ENCODE measurements at places on chromosomes 1 and 21. TPM values are rescaled to one million over a fixed set of nuclear protein-coding genes. Genes with fewer than 3 reads are reported as not detected.

The GNG5 gene
- 113 TPM for total RNA-seq

GRCh38 chr1:182795563-182796228, 6.1 kb downstream of the NPL start:
- no peak overlapping the region for H3K27ac ChIP-seq
- H3K4me3 ChIP-seq = no peak overlapping the region

The S100A8 gene
- total RNA-seq = not detected

DNA sequence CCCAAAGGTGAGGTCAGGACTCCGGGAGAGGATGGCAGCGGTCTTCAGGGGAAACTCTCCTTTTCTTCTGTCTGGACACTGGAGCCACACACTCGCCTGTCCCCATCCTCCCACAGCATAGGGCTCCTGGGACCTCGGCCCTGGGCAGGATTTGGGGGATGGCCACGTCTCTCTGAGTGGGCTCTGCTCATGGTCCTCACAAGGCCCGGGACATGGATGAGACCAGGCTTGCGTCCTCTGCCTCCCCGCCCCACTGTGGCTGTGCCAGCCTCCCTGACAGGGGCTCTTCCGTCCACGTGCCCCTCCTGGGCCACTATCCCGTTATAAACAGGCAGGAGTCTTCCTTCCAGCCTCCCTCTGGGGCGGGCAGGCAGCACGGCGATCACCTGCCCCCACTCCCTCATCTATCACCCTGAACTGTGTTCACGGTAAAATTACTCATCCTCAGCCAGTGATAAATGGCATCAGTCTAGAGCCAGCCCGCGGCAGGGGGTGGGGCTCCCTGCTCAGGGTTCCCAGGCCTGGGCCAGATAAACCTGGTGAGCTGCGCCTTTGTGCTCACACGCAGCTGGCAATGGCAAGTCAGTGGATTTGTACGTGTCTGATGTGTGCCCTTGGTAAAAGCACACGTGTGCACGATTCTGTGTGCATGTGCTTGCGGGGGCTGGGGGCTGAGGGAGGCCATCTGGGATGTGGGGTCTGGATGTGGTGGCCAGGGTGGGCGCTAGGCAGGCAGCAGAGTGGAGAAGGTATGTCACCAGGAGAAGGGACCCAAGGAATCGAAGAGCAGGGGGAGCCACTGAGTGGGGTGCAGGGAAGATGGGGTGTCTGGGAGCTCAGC, 12.6 kb upstream of the SAMD11 start:
- H3K4me3 ChIP-seq = no peak overlapping the region
- peaks cover 4% of the 10 kb centered on the region for H3K27me3 ChIP-seq
- no peak overlapping the region for H3K27ac ChIP-seq

- H3K4me3 ChIP-seq = no peak overlapping the region
- no peak for DNase-seq
- no peak overlapping the region for H3K27ac ChIP-seq
Measured at GRCh38 chr21:36132696-36133095, 2.2 kb upstream of the CBR3 start.

DNA sequence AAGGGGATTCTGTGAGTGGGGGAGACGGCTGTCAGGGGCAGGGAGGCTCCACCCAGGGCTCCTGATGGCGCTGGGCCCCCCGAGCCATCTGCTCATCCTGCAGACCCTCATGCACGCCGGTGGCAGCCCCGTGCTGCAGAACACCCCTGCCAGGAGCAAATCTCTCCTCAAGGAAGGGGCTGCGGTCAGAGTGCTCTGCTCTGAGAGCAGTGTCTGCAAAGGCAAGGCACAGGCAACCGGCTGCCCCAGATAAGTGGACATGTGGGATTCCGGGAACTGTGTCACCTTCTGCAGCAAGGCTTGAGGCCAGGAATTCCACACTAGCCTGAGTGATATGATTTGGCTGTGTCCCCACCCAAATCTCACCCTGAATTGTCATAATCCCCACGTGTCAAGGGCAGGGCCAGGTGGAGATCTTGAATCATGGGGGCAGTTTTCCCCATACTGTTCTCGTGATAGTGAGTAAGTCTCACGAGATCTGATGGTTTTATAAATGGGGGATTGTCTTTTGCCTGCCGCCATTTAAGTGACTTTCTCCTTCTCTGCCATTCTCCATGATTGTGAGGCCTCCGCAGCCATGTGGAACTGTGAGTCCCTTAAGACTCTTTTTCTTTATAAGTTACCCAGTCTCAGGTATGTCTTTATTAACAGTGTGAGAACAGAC, 101.0 kb downstream of the PDE9A start:
- no peaks in the 10 kb centered on the region for H3K27me3 ChIP-seq
- no peak for DNase-seq
- H3K27ac ChIP-seq = no peak overlapping the region
- H3K4me3 ChIP-seq = no peak overlapping the region
- H3K36me3 ChIP-seq = peaks cover 34% of the 10 kb centered on the region

The ANGPTL3 gene
- not detected for total RNA-seq

- H3K4me3 ChIP-seq = peak overlapping the region; percentile 93
- no peak overlapping the region for H3K27ac ChIP-seq
- no peaks in the 10 kb centered on the region for H3K36me3 ChIP-seq
- DNase-seq = no peak
Measured at GRCh38 chr1:206686478-206687249, 2.0 kb downstream of the MAPKAPK2 start.

DNA sequence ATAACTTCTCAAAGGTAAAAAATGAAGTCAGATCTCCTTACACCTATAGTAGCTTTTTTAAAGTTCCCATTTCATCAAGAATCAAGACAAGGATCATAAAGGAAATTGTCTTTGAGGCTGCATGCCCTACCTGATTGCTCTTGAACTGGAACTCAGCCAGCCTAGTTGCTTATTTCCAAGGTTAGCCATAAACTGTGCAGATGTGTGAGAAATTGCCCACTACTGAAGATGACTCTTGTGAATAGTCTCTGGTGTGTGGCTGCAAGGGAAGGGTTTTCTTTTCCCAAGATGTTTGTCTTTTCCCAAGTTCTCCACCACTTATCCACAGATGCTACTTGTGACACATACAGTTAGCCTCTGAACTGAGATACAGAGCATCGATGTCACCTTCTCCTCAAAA, 81.7 kb upstream of the DUSP10 start:
- no peaks in the 10 kb centered on the region for H3K36me3 ChIP-seq
- H3K4me1 ChIP-seq = no peaks in the 10 kb centered on the region

The AIRE gene
- total RNA-seq = 0.17 TPM

DNA sequence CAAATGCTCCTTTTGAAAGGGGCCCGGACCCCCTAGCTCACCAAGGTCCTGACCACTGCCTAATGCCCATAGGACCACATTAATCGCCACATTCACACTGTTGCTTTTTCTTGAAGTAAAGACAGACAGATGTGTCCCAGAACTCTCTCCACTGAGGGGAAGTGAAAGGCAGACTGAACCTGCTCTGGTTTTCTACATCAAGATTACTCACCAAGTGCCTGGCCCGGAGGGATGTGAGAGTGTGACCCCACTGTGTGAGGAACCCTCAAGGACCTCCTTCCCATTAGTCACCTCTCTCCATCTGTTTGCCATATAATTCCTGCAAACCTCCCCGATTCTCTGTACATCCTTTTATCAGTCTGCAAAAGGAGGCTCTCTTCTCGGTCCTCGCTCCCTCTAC, 381.5 kb downstream of the OMA1 start:
- no peak for DNase-seq
- H3K27ac ChIP-seq = no peak overlapping the region
- H3K36me3 ChIP-seq = peaks cover 5% of the 10 kb centered on the region
- H3K4me3 ChIP-seq = no peak overlapping the region
- H3K27me3 ChIP-seq = no peaks in the 10 kb centered on the region
- peaks cover 4% of the 10 kb centered on the region for H3K4me1 ChIP-seq

GRCh38 chr1:209827384-209828262, at the start of gene UTP25:
TSS of gene UTP25 (plus strand) at chr1:209827972. CDS start at chr1:209828064, 92 bp downstream.
- peak within 1 kb of the TSS; percentile 95 for H3K4me3 ChIP-seq
- peak; percentile 92 for DNase-seq
- H3K36me3 ChIP-seq = peaks cover 20% of the 10 kb centered on the region
- H3K27me3 ChIP-seq = no peaks in the 10 kb centered on the region
- no peaks in the 10 kb centered on the region for H3K4me1 ChIP-seq

The MEX3A gene
- total RNA-seq = 64.6 TPM

The TMEM54 gene
- total RNA-seq = 17.2 TPM

GRCh38 chr1:52795464-52795863, 47.1 kb upstream of the ZYG11A start:
- no peaks in the 10 kb centered on the region for H3K27me3 ChIP-seq
- no peak overlapping the region for H3K4me3 ChIP-seq
- H3K27ac ChIP-seq = no peak overlapping the region

DNA sequence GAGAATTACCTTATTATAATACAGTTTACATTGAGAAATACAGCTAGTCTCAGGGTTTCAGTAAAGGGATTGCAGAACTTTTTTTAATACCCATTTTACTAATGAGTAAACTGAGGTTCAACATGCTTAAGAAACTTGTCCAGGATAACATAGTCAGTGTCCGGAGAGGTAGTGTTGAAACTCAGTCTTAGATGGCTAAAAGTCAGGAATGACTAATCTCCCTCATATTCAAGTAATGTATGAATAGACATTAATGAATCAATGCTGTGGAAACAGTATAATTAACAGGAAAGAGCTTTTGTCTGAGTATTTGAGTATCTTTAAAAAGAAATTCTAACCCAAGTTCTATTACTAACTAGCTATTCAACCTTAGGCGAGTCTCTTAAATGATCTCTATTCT, 397.6 kb downstream of the PLA2G4A start:
- DNase-seq = no peak
- H3K4me3 ChIP-seq = no peak overlapping the region
- H3K4me1 ChIP-seq = no peaks in the 10 kb centered on the region
- H3K36me3 ChIP-seq = no peaks in the 10 kb centered on the region
- no peaks in the 10 kb centered on the region for H3K27me3 ChIP-seq

Measured in H9 (cell line).